NCI-H510A treated with DMSO at 0.1 percent for 48 hours (cell line): ENCODE measurements at places on chromosomes 4 and X.
A peak's percentile ranks its signal among the peaks of the same experiment; 100 is the strongest.

DNA sequence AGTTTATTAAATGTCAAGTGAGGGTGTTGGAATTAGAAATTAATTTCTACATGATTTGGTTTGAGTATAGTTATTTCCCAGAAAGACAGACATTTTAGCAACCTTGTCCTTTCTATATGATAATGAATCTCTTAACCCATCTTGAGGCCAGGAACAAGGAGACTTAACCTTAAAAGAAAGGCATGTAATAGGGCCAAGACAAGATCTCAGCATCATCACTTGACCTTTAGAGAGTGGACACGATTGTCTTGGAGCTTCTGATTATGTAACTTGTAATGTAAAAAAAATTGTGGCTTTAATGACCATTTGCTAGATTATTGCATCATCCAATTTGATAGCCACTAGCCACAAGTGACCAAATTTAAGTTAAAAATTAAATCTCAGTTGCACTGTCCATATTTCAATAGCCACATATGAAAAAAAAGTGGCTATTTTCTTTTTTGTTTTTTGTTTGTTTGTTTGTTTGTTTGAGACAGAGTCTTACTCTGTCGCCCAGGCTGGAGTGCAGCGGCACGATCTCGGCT, 13.5 kb upstream of the FOXO4 start:
- DNase-seq, result no peak

DNA sequence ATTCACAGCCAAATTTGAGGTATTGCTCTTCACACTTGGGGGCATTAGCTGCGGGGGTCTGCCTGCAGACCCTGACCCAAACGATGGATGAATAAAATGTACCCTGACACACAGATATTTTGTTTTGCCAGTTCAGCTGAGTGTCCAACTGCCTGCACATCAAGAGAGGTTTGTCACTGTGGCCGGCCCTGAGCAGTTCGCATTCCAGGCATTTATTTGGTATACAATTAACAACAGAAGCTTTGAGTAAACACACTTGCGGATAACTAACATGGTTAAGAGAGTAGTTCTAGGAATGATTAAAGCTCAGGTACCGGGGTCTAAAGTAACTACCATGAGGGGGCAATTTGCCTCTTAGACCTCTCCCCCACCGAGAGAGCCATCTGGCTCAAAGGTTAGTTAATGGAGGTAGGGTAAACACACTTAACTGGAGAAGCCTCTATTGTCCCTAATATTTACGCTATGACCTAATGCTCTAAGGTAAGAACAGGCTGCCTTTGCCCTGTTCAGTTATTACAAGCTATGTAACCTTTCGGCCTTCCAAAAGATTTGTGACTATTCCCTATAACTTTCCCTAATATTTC, 162.0 kb downstream of the SNCA start:
- peak; percentile 83 for DNase-seq

GRCh38 chrX:65644621-65645289, 22.7 kb upstream of the MSN start:
- no peak for DNase-seq

GRCh38 chr4:165199286-165199685, 8.1 kb upstream of the KLHL2 start:
- DNase-seq, result no peak

GRCh38 chr4:109211671-109212070, 90.8 kb downstream of the COL25A1 start:
- no peak for DNase-seq

GRCh38 chrX:115889121-115889890, 281.2 kb upstream of the AGTR2 start:
- DNase-seq, result no peak

- DNase-seq, result no peak
Measured at GRCh38 chr4:182746876-182747275, 170.3 kb downstream of the DCTD start.

- no peak for DNase-seq
Measured at GRCh38 chr4:69764311-69764710, 3.9 kb upstream of the SULT1B1 start.

DNA sequence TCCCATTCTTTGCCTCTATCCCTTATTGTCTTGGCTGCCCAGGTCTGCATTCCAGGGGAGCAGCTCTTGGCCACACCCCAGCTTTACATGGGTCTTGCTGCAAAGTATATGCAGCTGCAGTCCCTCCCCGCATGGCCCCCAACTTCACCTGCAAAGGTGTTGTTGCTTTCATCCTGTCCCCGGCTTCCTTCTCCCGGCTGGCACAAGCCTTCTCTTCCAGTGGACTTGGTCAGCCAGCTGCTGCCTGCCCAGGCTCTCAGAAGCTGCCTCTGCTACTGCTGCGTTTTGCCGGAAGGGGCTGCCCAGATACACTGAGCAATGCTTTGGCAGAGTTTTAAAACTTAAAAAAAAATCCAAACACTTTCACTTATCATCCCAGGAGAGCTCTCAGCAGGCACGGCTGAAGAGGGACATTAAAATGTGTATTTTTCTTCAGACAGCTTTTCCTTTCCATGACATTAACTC, 121.2 kb upstream of the PDLIM3 start:
- DNase-seq, result no peak

- DNase-seq, result peak; percentile 53
Measured at GRCh38 chr4:153152501-153153338, 51.5 kb upstream of the TRIM2 start.

DNA sequence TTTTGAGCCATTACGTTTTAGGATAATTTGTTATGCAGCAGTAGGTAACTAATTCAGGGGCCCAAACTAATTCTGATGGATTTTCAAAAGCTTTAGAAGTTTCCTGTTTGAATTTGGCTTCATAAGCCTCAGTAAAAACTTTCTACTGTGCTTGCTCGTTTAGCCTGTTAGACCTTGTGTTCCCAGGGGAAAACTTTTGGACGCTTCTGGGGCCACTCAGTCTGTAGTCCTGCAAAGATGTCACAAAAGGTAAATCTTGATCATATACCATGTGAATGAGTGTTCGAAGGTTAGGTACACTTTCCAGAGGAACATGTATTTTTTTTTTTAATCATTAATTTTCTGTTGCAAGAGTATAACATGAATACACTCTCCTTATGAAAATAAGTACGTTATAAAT, 70.7 kb downstream of the SUPT20HL2 start:
- no peak for DNase-seq

DNA sequence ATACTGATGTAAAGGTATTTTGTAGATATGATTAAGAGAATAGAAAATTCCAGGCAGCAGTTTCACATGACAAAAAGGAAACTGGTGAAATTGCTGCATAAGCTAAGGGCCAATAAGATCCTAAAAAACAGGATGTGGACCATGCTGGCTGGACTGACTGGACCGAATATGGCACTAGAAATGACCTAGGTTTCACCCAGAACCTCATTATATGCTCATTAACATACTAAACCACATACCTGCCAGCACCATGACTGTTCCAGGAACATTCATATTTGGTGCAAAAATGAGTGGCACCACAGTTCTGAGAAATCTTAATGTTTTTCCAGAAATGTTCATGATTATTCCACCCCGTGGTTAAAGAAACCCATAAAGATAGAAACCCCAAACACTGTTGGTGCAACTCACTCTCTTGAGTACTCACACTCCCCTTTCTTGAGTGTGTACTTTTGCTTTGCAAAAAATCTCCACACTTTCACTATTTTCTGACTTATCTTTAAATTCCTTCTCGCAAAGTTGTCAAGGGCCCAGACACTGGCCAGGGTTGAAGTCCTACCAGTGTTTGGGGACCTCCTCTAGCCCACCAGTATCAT, 74.0 kb downstream of the FANCB start:
- no peak for DNase-seq

- DNase-seq, result no peak
Measured at GRCh38 chr4:104418286-104418685, 76.4 kb downstream of the CXXC4 start.

- DNase-seq, result no peak
Measured at GRCh38 chr4:10613926-10614478, 70.6 kb downstream of the CLNK start.

- no peak for DNase-seq
Measured at GRCh38 chr4:119570401-119570800, 58.2 kb downstream of the PDE5A start.

- no peak for DNase-seq
Measured at GRCh38 chr4:128285085-128285997, 2.3 kb downstream of the PGRMC2 start.

DNA sequence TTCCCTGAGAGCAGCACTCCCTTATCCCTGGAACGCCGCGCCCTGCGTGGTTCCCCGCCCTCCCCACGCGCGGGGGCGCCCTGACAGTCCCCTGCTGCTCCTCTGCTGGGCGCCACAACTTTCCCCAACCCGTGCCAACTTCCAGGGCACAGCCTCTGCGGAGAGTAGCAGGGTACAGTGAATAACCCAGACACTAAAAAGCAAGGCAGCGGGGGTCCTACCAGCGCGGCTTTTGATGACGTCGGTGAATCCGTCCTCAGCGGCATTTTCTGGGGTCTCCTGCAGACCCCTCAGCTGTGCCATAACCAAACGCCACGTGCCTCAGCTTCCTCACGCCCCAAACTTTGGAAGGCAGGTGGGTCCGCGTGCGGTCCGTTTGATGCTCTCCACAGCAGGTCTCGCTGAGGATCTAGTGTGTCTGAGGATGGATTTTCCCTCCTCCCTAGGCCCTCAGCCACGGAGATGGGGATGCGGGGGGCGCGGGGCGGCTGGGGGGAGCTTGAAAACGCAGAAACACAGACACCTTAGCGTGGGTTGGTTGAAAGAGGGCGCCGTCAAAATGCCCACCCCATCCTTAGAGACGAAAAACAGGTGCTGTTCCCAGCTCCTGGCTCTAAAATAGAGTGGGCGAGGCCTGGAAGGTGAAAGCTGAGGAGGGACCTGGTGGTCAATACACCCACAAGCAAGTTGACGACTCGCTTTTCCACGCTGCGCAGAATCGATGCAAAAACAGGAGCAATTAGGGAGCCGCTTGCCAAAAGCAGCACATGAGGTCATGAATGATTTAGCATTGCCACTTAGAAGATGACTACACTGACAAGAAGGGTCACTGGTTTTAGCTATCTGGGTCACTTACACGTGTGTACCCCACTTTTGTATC, 405.6 kb downstream of the FAM47A start:
- DNase-seq, result no peak

- DNase-seq, result no peak
Measured at GRCh38 chr4:38987491-38987890, 44.7 kb downstream of the TMEM156 start.

DNA sequence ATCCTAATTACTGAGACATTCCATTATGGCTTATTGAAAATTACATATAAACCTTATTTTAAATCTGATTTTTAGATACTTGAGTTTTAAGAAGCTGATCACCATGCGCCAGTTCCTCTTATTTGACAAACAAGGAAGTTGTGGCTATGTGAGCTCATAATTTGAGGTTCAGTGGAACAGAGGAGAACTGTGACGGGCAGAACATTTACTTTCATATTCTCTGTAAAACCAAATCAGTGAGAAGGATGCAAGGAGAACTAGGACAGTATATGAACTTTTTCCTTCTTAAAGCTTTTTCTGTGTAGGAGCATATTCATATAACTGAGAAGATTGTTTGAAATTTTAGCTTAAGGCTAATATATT, 25.3 kb downstream of the STIM2 start:
- DNase-seq, result no peak

- DNase-seq, result no peak
Measured at GRCh38 chr4:147830102-147830463, 98.2 kb downstream of the ARHGAP10 start.

GRCh38 chr4:47210828-47211227, 179.5 kb downstream of the GABRB1 start:
- no peak for DNase-seq

DNA sequence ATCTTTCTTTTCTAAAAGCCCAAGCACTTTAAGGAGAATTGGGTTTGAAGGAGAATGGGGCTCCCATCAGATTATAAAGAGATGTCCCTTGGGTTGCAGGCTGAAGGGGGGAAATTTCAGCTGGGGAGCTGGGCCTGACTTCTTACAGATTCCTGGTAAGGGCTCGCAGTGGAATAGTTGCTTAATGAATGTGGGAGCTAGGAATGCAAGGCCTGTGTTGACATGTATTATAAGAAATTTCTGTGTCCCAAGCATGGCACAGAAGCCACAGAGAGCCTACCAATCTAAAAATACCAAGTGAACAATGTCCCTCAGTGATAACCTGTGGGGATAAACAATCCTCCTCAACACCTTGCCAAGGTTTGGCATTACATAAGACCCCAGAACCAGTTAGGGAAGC, 39.3 kb upstream of the WNK3 start:
- no peak for DNase-seq

GRCh38 chr4:6548201-6548881, 26.6 kb upstream of the MAN2B2 start:
- peak; percentile 21 for DNase-seq

GRCh38 chrX:78950009-78950835, 5.0 kb downstream of the P2RY10 start:
- no peak for DNase-seq

DNA sequence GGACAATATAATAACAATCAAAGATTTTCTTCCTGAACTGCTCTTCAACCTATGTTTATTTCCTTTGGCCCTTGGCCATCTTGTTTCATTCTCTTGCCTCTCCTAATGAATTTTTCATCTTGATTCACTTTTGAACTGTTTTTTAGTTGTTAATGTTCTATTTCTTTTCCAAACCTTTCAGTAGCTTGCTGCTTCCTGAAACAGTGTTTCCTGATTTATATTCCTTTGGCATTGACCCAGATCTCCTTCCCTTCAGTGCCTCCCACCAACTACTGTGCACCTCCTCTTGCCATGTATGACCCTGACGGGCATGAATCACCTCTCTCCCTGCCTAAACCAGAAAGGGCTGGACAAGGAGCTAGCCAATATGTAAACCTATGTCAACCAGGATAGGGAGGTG, 25.6 kb upstream of the SPP1 start:
- no peak for DNase-seq

- DNase-seq, result no peak
Measured at GRCh38 chr4:40548256-40548655, 81.4 kb downstream of the RBM47 start.

GRCh38 chr4:156889616-156890594, 81.7 kb downstream of the PDGFC start:
- no peak for DNase-seq

- no peak for DNase-seq
Measured at GRCh38 chrX:44072631-44073030, 99.4 kb upstream of the NDP start.

GRCh38 chr4:14856062-14856933, 146.0 kb upstream of the CPEB2 start:
- DNase-seq, result no peak

DNA sequence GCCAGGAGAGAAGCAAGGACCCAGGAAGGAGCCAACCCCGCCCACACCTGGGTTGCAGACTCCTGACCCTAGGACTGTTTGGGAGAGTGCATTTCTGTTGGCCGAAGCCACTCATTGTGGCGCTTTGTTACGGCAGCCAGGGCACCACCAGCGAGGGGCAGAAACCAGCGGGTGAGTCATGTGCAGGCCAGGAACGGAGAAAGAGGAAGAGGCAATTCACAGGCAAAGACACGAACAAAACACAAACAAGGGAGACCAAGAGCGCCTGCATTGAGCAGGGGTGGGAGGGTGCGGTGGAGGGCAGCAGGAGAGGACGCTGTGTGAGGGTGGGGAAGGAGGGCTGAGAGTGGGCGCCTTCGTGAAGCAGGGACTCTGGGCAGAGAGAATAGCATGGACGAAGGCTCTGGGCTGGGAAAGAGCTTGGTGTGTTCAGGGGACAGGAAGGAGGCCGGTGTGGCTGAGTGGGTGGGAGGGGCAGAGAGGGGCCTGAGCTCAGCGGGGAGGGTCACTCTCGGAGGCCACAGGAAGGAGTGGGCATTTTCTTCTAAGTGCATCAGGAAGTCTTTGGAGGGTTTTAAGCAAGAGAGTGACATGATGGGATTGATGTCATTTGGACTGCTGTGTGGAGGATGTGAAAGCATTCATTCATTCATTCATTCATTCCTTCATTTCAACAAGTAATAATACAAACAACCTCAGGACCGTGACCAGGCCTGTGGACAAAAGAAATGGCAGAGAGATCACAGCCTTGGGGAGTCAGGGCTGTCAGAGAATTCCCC, 12.2 kb upstream of the WFS1 start:
- no peak for DNase-seq
